ENCODE measurements at places on chromosomes 3 and 15.
A peak's percentile ranks its signal among the peaks of the same experiment; 100 is the strongest.

- no peak for DNase-seq
Observed at GRCh38 chr3:74302969-74303368, 311.5 kb downstream of the CNTN3 start.

DNA sequence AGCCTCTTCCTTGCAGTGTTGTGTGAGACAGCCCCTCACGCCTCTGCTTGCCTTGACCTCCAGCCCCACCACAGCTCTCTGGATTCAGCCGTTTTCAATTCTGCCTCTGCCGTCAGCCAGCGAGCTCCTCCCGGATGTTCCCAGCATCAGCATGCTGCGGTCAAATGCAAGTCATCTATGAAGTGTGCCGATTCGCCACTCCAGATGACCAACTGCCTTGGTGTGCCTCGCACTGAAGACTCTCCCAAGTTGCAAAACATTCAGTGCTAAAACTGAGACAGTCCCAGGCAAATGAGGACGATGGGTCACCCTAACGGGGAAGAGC lies 30.6 kb upstream of the RASA2 start:
- DNase-seq, result no peak

DNA sequence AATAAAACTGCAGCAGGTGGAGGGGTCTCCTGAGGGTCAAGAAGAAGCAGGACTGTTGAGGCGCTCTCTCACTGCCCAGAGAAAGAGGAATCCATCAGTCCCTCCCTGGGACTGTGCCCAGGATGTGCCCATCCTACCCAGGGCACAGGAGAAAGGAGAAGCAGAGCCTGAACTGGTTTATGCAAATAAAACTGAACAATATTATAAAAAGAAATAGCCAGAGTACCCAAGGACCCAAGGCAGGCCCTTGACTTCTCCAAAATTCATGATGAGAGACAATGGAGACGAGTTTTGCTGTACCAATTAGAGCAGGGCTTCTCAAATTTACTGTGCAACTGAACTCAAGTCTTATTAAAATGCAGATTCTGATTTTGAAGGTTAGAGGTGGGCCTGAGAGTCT lies 211.0 kb downstream of the IGSF11 start:
- no peak for DNase-seq

DNA sequence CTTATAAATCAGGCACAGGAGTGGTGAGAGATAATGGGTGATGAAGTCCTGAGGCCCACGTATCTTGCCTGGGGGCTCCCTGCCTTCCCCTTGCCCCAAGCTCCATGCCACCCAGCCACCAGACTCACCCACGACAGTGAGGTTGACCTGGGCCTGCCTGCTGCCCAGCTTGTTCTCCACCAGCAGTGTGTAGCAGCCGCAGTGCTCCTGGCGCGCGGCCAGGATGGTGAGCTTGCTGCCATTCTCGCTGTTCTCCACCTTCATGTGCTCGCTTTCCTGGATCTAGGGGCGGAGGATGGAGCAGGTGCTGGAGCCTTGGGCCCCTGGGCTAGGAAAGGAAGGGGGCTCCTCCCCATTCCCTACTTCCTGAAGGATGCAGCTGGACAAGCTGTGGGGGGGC lies 79.1 kb upstream of the HACD2 start:
- DNase-seq, result no peak

DNA sequence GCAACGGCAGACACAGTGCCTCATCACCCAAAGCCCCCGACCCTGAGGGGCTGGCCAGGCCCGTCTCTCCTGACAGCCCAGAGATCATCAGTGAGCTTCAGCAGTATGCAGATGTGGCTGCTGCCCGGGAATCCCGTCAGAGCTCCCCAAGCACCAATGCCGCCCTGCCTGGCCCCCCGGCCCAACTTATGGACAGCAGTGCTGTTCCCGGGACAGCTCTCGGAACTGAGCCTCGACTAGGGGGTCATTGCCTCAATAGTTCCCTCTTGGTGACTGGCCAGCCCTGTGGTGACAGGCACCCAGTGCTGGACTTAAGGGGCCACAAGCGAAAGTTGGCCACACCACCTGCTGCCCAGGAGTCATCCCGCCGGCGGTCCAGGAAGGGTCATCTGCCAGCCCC lies 8.6 kb upstream of the TEX264 start:
- DNase-seq, result no peak

DNA sequence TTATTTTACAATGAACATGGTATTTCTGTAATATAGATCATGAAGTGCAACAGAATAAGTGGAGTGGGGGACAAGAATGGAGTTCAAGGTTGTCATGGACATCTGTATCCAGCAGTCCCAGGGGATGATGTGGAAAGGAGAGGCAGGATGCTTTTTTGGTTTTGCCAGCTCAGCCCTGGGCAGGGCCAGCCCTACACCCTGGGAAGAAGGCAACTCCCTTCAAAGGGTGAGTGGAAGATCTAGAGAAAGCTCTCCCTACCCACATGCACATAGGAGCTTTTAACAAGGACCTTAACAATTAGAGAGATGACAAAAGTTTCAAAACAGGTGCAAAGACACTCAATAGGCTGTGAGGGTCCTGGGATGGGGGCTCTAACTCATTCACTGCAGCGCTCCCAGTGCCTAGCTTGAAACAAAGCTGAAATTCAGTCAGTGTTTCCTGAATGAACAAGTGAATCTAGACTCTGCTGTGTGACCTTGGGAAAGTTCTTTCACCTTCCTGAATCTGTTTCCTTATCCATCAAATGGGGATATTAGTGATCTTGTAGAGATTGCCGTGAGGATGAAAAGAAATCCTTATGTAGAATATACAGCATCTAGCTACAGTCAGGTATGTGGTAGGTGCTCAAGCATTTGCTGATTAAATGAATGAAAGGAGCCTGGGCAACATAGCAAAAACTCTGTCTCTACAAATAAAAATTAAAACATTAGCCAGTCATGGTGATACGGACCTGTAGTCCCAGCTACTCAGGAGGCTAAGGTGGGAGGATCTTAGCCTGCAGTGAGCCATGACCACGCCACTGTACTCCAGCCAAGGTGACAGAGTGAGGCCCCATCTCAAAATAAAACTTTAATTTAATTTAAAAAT lies 14.3 kb downstream of the BHLHE40 start:
- no peak for DNase-seq

- no peak for DNase-seq
Observed at GRCh38 chr3:87771337-87772192, 287.2 kb downstream of the CGGBP1 start.

- DNase-seq, result no peak
Observed at GRCh38 chr15:92407916-92408315, 14.2 kb downstream of the ST8SIA2 start.

DNA sequence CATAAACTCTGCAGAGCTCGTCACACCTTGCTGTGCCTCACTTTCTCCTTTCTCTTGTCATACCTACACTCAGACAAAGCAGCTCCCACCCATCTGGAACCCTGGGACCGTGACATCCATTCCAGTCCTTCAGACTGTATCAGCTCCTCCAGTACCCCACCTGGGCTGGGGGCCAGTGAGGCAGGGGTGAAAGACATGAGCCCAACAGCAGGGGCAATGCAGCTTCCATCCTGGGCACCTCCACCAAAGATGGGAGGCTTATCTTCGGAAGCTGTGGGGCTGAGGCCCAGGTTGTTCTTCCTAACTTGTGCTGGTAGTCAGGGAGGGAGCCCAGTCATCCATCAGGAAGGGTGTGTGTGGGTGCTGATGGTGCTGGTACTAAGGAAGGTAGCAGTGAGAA lies 109.2 kb downstream of the EEFSEC start:
- no peak for DNase-seq

DNA sequence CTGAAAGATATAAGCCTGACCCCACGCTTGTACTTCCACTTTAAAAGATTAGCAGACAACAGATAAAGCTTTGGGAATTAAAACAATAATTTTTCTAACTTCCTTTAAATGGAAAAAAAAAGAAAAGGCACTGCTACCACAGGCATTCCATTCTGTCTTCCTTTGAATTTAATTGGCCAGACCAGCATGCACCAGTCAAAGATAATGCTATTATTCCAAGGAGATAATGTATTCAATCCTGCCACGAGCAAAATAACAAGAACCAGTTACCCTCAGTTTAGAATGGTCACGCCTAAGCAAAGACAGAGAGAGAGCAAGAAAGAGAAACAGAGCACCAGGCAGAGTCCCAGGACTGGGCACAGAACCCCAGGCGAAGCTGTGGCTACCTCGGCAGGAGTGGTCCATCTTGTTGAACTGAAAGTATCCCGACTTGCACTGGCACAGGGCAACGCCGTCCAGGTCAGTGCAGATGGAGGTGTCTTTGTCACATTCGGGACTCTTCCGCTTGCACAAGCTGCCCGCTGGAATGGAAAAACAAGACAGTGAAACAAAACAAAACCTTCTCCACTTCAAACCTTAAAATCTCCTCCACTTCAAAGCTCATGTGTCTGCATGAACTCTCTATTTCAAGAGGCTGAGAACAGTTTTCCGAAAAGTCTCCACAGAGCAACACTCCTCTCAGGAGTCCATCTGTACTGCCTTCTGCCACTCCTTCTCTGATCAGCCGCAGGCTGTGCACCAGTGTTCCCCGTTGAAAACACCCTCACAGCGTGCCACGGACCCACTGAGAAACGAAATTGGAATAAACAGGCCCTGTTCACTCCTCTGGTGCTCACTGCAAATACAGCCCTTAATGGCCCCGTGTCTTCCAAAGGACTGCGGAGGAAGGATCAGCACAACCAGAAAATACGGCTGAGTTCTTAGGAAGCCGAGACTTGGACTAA lies 58.2 kb downstream of the HEG1 start:
- DNase-seq, result no peak

- DNase-seq, result no peak
Observed at GRCh38 chr3:966341-966740, 126.5 kb upstream of the CNTN6 start.

GRCh38 chr3:10702961-10703740 lies 112.9 kb upstream of the SLC6A11 start:
- DNase-seq, result peak; percentile 27

GRCh38 chr3:158713094-158713499 lies 19.2 kb downstream of the RARRES1 start:
- no peak for DNase-seq

DNA sequence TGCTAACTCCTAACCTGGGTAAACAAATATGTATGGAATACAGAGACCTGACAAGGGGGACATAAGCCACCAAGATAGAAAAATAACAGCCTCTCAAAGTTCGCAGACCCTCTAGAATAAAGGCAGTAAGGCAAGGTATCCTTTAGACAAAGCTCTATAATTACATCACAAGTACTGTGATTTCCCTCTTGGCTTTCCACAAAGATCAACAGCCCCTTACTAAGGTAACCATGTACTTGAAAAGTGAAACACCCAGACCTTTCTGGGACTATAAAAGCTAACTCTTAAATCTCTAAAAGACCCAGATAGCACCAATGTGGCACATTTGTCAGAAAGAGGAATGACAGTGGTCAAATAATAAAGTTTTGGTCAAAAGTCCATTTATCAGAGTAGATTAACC lies 51.9 kb downstream of the TBL1XR1 start:
- DNase-seq, result no peak
